Eye (tissue), 1 donor: ENCODE measurements at places on chromosomes 5 and 9.
A peak's percentile ranks its signal among the peaks of the same experiment; 100 is the strongest.

- peak; percentile 60 for DNase-seq
These were observed 241.9 kb downstream of the SAXO1 start for GRCh38 chr9:18791074-18791473.

DNA sequence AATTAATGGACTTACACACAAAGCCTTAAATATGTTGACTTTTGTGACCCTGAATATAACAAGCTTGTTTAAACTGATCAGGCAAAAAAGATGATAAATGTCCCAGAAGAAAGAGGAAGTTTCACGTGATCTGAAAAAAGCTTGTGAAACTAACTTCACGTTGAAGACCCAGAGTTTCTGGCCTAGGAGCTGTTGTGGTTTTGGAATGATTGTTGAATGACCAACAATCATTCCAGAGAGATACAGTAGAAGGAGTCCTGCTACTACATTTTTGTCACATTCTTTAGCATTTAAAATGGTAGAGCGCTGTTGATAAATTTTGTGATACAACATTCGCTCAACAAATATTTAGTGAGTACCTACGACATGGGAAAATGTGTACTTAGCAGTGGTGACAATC is 143.1 kb upstream of the FBN2 start:
- DNase-seq, result no peak

DNA sequence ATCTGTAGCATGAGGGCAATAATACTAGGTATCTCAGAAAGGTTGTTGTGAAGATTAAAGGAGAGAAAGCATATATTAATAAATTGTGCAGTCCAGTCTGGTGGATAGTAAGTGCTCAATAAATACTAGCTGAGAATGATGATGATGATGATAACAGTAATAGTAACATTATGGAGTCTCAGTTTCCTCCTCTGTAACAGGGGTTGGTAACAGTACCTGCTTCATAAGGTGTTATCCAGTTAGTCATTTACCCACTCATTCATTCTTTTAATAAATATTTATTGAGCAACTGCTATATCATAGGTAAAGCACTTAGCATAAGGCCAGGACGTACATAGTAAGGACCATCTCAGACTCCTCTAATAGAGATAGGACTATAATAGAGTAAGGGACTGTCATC is 7.6 kb downstream of the SLC6A7 start:
- DNase-seq, result no peak

DNA sequence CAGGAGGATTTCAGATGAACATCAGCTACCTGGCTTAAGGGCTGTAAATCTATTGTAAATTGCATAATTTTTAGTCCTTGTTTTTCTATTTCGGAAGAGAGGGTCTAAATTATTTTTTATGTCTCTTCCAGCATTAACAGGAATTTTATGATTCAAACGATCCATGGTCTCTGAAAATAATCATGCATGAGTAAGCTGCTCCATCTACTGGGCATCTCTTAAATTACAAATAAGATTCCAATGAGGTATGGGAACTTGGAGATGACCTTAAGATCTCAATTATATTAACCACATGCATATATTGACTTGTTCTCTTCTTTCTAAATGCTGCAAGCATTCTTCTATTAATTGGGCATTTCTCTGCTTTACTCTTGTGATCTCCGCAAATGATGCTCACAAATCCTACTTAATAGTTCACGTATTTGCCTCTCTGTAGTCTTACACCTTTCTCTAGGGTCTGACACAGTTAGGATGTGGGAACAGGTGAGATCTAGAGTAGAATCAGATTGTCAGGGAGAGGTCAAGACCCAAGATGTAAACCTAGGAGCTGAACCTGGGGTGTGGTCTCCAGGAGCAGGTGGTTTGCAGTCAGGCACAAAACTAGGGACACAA is 86.9 kb downstream of the NUDT12 start:
- DNase-seq, result peak; percentile 90

GRCh38 chr9:2043243-2043642 is 28.1 kb downstream of the SMARCA2 start:
- DNase-seq, result no peak

DNA sequence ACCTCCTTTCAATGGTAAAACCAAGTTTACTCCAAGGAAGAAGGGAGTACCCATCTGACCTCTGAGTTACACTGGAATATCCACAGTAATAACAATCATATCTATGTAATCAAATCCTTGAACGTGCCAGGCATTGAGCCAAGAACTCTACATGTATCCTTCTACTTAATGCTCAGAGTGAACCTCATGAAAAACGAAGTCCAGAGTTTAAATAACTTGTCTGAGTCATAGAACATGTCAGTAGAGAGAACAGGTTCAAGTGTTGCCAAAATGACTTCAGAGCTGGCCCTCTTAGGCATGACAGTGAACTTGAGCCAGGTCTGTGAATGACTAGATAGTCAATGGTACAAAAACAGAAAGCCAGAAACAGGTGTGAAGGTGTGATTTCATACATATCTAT is 164.1 kb upstream of the ZNF618 start:
- DNase-seq, result peak; percentile 72

GRCh38 chr9:99106044-99106375 is 1.1 kb downstream of the TGFBR1 start:
- no peak for DNase-seq

DNA sequence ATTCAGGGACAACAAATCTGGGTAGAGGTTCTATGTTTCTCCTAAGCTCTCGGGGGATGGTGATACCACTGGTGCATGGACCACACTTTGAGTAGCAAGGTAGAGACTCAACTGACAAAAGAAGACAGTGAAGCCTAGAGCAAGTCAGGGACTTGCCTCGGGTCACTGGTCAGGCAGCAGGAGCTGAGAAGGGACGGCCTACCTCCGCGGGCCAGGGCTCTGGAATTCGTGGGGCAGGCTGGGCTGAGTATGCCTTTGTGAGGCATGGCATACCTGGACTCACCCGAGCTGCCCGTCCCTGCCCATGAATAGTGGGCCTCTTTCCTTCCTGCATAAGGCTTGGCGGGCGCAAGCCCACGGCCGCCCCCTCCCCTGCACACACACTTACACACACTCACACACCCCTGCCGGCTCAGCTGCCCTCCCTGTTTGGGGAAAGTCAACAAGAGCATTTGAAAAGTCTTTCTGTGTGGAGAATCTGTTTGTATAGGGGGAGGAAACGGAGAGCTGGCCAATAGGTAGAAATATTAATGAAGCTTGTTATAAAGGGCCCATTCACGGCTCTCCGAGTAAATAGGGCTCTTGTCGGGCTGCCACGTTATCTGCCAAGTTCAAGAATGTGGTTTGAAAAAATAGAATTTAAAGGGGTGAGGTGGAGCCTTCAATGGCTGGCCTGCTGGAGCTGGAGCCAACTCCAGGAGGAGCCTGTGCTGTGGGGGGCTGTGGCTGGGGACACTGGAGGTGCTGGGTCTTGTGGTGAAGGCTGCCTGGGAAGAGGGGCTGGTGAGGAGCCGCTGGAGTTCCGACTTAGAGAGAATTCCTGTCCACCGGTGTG is 19.1 kb upstream of the KIF12 start:
- no peak for DNase-seq

- DNase-seq, result peak; percentile 53
These were observed 49.6 kb upstream of the KIF2A start for GRCh38 chr5:62256161-62257019.

DNA sequence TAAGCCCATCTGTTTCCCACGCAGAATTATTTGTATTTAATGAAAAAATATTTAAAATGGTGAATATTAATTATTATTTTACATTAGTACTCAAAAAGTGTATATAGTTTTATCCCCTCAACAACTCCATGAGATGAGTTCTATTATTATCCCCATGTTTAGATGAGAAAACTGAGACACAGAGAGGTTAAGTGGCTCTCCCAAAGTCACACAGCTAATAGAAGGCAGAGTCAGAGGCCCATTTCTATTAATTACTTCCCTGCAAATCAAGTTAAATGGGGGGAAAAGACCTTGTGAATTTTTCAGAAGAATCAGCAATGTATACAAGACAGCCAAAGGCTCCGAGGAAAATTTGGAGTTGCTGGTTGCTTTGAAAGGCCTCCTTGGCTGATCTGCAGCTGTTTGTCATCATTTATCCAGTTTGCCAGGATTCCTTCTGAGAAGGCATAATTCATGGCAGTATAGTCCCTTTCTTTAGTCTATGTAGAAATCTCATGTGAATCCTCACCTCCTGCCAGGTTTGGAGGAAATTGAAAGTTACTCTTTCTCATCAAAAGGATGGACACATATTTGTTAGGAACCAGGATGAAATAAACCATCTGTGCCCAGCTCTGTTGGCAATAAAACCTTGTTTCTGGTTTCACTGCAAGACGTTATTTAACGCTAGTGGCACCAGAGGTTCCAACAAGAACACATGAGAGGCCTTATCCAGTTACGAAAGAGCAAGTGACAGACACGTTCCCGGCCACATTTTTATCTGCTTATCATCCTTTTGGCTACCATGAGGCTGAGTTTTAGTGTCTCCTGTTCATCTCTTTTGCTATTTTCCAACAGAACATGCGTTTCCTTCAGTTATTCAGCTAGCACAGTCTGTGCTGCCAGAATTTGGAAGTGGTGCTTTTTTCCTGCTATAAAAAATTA is 621 bp downstream of the FYB1 start:
- DNase-seq, result peak; percentile 13

GRCh38 chr5:57659886-57660285 is 177.3 kb upstream of the ACTBL2 start:
- no peak for DNase-seq

GRCh38 chr5:78750281-78750680 is 101.7 kb upstream of the LHFPL2 start:
- peak; percentile 28 for DNase-seq

GRCh38 chr5:181223729-181224389 is 778 bp downstream of the TRIM41 start:
- peak; percentile 92 for DNase-seq

- DNase-seq, result no peak
These were observed 5.3 kb upstream of the FAM151B start for GRCh38 chr5:80482578-80482977.

- no peak for DNase-seq
These were observed 123.9 kb upstream of the PUM3 start for GRCh38 chr9:2967766-2968165.

DNA sequence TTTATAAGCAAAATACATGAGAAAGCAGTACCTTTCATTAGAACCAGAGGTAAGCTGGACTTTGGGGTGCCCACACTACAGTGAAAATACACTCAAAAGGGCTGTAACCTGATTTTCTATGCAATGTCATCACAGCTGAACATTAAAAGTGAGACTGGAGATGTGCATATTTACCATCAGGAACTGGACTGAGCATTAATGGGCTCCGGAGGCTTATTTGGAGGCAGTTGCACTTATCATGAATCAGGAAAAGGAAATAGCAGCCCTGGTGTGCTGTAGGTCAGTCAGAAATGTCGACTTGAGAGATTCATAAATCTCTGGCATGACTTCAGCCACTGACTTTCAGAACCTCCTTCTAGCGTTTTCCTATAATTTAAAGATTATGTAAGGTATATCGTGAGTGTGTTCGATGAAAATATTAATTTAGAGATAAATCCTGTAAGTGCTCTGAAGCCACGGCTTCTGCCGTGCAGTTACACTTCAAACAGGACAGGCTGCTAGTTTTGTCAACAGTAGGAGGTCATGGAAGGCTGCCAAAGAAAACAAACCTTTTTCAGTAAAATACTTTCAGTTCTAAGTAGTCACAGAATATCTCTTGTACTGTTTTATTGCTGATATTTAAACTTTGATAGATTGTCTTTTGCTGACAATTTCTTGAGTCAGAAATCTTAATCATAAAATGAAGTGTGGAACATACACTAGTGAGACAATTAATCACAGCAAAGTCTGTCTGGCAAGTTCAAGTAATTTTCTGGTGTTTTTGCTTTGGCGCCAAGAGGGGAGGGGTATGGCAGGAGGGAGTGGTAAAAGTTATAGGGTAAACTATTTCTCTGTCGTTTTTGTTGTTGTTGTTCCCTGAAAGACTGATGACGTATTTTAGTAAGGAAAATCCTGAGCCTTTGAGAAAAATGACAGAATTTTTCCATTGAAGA is 939.7 kb downstream of the NR2F1-AS1 start:
- DNase-seq, result peak; percentile 83

DNA sequence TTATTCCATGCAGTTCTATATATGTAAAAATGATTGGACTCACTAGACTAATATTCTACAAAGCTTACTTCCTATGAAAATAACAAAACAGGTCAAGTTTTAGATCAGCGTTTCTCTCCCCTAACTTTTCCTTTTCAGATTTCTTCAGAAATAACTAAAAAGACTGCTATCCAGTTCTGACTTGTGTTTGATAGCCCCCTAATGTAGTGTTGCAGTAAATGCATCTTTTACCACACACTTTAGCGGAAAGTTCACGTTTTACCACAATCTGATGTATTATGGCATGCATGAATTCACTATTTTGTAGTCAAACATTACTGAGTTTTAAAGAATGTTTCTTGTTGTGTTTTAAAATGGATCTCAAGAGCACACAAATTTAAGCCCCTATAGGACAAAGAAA is 292.7 kb downstream of the RAB3C start:
- no peak for DNase-seq

- DNase-seq, result no peak
These were observed 15.1 kb downstream of the ABCA2 start for GRCh38 chr9:137012694-137013570.

DNA sequence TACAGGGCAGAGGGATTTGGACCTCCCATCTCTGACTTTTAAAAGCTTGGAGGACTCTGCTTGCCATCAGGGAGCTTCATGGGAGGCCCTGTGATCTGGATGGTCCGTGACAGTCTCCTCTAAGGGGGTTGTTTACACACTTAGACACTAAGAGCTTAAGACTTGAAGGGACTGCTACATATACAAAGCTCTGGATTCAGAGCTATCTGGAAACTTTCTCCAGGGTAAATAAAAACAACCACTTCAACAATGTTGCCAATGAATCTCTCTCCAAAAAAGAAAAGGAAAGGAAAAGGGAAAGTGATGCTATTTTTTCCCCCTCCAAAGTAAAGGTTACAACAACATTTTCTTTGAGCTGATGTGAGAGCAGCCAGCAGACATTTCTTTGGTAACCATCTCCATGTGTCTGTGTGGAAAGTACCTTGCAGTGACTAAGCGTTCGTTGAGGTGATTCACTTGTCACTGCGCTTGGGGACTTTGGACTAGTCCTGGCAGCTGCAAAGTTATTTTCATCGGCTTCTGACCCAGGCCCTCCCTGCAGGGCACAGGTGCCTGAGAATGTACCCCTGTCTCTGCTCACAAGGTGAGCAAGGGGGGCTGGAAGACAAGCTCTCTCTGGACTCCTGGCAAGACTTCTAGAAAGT is 262.1 kb upstream of the KLF4 start:
- DNase-seq, result peak; percentile 41
